ENCODE measurements at places on chromosomes 7 and 10.

DNA sequence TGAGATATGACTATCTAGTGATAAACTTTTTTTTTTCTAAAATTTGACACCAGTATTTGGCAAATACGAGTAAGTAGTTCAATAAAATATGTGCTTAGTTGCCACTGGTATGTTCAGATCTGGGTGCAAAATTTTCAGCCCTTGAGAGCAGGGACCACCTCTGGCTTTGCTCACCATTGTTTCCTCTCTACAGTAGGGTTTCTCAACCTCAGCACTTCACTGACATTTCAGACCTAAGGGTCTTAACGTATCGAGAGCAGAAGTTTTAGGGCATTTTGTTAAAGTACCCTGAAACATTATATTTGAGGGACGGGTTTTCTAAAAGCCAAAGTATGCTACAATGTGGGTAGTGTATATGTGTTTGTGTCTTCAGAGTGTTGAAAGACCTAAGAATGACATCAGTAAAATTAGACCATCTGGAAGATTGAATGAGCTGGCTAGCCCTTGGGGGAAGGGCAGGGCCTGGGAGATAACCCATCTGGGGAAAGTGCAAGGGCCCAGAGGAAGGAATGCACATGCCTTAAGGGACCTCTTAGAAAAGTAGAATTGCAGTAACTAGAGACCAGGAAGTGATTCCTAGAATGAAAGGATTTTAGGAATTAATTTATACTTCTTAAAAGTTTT lies 11.8 kb downstream of the BZW2 start:
- DNase-seq, result no peak

- DNase-seq, result no peak
These were observed 35.1 kb downstream of the CH25H start for GRCh38 chr10:89171996-89172395.

GRCh38 chr7:45028920-45029344 lies 28.9 kb downstream of the CCM2 start:
- no peak for DNase-seq

GRCh38 chr7:55641273-55641691 lies 69.0 kb upstream of the VOPP1 start:
- DNase-seq, result no peak

- no peak for DNase-seq
These were observed at the start of gene NRG3 for GRCh38 chr10:81874875-81875466. TSS of gene NRG3 (plus strand) at chr10:81875194.

DNA sequence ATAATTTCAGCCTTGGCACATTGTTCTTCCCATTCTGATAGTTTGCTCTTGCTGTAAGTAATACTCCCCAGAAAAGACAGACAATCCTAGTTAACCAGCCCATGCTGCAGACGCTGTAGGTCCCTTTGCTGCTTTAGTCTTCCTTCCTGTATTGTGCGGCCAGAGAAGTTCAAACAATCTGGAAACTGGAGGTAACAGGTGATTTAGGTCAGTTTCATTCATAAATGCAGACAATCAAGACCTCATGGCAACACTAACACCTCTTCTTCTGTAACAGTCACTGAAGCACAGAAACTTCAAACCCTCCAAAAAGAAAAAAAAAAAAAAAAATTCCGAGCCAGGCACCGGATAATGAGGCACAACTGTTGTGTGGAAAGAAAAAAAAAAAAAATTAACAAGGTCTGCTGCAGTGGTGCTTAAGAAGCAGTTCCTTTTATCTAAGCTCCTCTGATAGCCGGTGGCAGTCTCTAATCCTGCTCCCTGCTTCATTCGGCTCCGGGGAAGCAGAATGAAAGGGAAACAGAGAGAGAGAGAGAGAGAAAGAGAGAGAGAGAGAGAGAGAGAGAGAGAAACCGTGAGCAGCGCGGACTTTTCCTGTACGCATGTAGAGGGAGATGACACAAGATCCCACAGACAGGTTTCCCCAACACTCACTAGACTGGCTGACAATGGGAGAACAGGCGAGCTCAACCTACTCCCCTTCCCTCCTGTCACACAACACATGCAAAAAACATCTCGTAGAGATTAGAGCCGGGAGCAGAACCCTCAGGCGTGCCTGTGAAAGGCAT lies at the start of gene SEMA3A:
Gene SEMA3A (minus strand): TSS at position 306 of the 788 bp plus-strand sequence. CDS start 203 bp downstream, at position 103.
- peak; percentile 22 for DNase-seq

DNA sequence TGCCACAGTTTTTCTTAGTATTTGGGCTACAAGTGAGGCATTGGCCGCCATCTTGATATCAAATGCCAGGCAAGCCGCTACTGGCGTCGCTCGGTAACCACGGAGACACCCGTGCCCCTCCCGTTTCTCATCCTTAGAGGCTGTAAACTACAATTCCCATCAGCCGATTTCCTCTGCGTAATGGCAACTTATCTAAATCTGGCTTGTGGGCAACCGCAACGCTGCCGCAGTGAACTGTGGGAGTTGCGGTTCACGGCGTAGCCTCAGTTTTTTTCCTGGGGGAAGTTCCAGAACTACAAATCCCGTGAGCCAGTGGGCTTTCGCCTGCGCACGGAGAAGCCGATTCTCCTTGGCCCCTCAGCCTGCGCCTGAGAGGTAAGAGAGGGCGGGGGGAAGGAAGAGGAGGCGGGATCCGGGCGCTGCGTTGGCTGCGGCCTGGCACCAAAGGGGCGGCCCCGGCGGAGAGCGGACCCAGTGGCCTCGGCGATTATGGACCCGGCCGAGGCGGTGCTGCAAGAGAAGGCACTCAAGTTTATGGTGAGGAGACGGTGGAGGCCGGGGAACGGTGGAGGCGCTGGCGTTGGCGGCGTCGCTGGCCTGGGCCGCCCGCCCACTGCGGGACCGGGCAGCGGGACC lies at the start of gene BTRC:
Gene BTRC (plus strand): TSS at position 474 of the 636 bp plus-strand sequence. CDS start 16 bp downstream, at position 490.
- DNase-seq, result peak; percentile 74
